ENCODE measurements at places on chromosomes 4 and X.

- no peak for DNase-seq
Observed at GRCh38 chr4:80192937-80193336, 4.4 kb upstream of the PRDM8 start.

- DNase-seq: peak; percentile 11
Observed at GRCh38 chrX:103629318-103630170, 769 bp downstream of the TCEAL1 start.

GRCh38 chr4:64195582-64195981, 213.7 kb downstream of the TECRL start:
- DNase-seq: no peak

GRCh38 chr4:81723927-81724587, 252.3 kb upstream of the RASGEF1B start:
- no peak for DNase-seq

- no peak for DNase-seq
Observed at GRCh38 chr4:139153411-139154133, 23.4 kb downstream of the ELF2 start.

- no peak for DNase-seq
Observed at GRCh38 chr4:168531305-168531704, 34.5 kb downstream of the PALLD start.

DNA sequence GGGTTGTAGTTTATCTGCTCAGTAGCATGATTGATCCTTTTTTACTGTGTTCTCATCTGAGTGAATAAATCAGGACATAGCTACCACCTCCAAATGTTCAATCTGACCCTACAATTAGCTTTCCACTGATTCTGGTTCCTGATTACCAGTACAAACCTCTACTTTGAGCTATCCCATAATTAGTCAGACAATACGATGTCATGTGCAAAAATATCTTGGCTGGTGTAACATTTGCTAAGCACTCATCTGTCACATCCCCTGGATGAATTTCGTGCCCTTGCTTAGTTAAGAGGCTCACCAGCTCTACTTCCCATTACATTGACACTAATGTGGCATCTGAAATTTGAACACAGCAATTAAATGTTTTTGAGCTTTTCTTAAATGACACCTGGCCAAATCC, 1101.0 kb upstream of the PCDH7 start:
- DNase-seq: no peak

- no peak for DNase-seq
Observed at GRCh38 chrX:20988118-20988517, 386.1 kb upstream of the CNKSR2 start.

Measured in stimulated activated naive CD8-positive, alpha-beta T cell treated with anti-CD3 and anti-CD28 coated beads, Interleukin-15, amount 100 ng/mL, for 72 hours (primary cell).